ENCODE measurements at places on chromosomes 5 and 9.

DNA sequence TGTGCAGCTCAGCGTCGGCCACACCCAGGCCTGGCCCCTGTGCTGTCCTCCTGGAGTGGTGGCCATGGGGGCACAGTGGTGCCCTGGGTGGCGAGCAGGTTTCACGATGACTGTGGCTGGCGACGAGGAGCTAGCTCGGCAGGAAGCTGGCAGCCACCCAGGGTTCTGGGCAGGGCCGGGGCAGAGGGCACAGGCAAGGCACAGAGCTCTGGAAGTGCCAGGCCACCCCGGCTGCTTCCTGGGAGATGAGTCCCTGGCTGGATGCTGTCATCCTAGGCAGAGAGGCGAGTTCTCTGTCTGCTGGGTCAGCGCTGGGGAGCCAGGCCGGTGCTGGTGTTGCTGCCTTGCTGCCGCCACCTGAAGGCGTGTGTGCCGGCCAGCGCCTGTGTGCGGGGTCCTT is 51.7 kb downstream of the RXRA start:
- DNase-seq = no peak

GRCh38 chr5:40374853-40375252 is 304.9 kb upstream of the PTGER4 start:
- no peak for DNase-seq

- DNase-seq = no peak
Observed at GRCh38 chr5:170387775-170388639, 1.2 kb downstream of the KCNMB1 start.

DNA sequence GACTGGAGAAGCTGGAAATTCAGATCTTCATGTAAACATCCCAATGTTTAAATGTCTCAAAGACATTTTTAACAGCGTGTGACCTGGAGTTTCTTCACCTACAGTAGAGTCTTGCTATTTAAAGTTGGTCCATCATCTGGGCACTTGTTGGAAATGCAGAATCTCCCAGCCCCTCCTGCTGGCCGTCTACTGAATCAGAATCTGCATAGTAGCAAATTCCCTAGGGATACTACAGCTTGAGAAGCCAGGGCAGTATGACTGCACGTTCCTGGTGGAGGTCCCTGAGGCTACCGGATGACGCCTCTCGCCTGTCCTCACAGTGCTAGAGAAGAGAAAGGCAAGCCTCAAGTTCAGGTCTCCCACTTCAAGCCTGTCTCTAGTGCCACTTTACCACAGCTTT is 15.7 kb downstream of the SAP30L start:
- DNase-seq = peak; percentile 34

DNA sequence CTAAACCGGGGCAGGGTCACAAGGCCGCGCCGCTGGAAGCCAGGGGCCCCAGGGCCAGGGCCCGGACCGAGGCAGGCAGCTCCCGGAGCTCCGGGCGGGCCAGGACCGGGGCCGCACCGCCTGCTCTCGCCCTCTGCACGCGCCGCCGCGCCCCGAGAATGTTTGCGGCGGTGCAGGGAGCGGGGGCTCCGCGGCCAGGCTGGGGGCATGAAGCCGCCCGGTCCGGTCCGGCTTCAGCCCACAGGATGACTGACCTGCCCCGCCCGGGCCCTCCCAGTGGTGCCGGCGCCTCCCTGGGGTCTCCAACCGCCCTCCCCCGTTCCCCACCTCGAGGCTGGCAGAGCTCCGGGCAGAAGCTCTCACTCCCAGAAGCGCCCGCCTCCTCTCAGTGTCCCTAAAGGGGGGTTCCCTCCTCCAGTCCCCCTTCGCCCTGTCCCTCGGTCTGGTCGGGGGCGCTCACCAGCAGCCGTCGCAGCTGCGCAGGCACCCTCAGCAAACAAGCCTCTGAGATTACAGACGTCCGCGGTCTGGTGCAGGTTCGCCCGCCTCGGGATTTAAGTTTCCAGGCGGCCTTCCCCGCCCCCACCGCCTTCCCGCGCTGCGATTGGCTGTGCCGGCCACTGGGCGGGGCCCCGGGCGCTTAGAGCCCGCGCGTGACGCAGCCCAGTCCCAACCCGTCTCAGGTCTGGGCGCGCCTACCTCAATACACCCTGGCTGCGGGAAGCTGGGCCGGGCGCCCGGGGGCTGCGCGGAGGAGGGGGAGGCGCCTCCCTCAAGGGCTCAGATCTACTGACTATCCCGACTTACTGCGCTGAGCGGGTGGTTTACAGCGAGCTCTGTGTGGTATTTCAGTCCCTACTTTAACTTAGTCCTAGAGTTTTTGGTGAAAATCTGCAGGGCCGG is at the start of gene CTSV:
CTSV (minus strand) TSS at position 532 of the 903 bp plus-strand sequence. CDS start 1,099 bp downstream, outside the sequence.
- peak; percentile 66 for DNase-seq

DNA sequence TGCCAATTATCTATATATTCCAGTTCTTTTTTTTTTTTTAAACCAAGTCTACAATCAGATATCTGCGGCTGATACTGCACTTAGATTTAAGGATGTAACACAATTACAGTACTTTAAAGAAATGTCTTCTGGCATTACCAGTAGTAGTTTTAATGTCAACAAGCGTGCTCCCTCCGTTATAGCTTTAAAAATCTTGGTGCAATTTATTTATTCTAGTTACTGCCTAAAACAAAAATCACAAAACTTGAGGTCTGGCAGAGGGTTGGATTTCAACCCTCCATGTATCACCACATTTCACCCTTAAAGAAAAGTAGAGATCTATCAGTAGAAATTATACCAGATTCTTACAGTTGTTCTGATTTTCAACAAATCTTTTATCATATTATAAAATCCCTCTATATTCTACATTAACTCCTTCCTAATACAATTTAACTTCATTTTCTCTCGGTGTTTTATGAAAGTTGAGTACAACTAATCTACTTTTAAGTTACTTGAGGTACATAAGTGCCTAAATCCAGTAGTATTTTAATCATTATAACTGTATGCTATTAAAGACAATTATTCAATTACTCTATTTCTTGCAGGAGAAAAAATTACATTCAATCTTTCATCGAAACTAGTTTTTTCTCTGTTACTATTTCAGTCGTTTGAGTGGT is 2.0 kb upstream of the RICTOR start:
- DNase-seq = no peak
